ENCODE measurements at places on chromosomes 6 and 20.

DNA sequence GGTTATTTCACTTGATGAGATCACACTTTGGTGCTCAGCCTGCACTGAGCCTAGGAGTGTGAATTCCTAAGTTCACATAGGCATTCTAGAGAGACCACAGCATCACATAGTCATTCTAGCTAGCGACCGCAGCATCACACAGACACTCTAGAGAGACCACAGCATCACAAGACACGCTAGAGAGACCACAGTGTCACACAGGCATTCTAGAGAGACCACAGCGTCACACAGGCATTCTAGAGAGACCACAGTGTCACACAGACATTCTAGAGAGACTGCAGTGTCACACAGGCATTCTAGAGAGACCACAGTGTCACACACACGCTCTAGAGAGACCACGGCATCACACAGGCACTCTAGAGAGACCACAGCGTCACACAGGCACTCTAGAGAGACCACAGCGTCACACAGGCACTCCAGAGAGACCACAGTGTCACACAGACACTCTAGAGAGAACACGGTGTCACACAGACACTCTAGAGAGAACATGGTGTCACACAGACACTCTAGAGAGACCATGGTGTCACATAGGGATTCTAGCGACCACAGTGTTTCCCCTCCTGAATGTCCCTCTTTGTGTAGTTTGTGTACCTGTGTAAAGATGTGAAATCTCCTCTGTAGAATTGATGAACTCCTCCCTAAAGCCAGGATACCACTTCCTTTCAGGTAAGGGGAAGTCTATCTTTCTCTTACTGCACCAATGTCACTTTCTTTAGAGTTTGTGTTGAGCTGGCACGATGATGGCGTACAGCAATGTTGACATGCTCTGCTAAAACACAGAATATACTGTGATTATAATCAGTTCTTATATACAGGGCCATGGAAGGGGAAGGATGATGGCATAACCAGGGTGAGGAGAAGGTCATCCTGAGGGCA lies 169.4 kb downstream of the ZDHHC14 start:
- no peaks in the 10 kb centered on the region for H3K36me3 ChIP-seq
- H3K4me1 ChIP-seq, result no peaks in the 10 kb centered on the region
- no peak overlapping the region for H3K27ac ChIP-seq
- peak; percentile 38 for DNase-seq
- no peak overlapping the region for H3K4me3 ChIP-seq

GRCh38 chr6:140572129-140572528 lies 1197.7 kb upstream of the CITED2 start:
- no peak overlapping the region for H3K4me3 ChIP-seq
- no peaks in the 10 kb centered on the region for H3K27me3 ChIP-seq
- no peak for DNase-seq
- H3K27ac ChIP-seq, result peak overlapping the region; percentile 68
- H3K36me3 ChIP-seq, result no peaks in the 10 kb centered on the region

DNA sequence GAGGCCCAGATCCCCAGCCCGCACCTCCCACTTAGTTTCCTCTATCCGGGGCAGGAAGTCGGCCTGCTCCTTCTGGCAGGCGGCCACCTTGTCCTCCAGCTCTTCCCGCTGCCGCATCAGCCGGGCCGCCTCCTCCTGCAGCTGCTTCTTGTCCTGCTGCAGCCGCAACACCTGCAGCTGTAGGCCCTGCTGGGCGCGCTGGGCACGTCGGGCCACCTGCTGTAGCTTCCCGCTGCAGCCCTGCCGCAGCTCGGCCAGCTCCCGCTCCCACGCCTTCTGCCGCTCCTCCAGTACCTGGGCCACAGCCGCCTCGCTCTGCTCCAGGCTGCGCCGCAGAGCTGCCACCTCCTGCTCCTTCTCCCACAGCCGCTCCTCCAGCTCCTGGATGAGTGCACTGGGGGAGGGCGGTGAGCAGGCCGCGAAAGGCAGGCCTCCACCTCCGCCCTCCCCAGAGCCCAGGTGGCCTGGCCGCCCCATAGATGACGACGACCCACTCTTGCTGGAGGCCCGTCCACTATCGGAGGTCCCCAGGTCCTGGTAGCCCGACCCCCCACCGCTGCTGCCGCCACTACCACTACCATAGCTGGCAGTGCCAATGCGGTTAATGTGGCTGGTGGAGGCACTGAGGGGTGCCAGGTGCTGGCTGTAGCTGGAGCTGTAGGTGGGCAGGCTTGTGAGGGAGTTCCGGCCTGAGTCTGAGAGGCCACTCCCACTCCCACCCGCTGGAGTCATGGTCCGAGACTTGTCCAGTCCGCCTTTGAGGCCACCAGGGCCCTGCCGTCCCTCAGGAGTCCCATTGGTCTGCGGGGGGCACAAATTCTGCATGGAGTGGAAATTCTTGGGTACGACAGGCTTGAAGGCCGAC lies 6.0 kb upstream of the FASTKD5 start:
- no peak overlapping the region for H3K4me3 ChIP-seq
- no peaks in the 10 kb centered on the region for H3K36me3 ChIP-seq
- H3K27me3 ChIP-seq, result no peaks in the 10 kb centered on the region
- H3K27ac ChIP-seq, result no peak overlapping the region
- no peak for DNase-seq

- H3K36me3 ChIP-seq, result peaks cover 10% of the 10 kb centered on the region
- DNase-seq, result no peak
- H3K27me3 ChIP-seq, result no peaks in the 10 kb centered on the region
- no peak overlapping the region for H3K4me3 ChIP-seq
- no peak overlapping the region for H3K27ac ChIP-seq
- H3K4me1 ChIP-seq, result peaks cover 7% of the 10 kb centered on the region
These were observed 5.3 kb downstream of the OARD1 start for GRCh38 chr6:41066867-41067304.

DNA sequence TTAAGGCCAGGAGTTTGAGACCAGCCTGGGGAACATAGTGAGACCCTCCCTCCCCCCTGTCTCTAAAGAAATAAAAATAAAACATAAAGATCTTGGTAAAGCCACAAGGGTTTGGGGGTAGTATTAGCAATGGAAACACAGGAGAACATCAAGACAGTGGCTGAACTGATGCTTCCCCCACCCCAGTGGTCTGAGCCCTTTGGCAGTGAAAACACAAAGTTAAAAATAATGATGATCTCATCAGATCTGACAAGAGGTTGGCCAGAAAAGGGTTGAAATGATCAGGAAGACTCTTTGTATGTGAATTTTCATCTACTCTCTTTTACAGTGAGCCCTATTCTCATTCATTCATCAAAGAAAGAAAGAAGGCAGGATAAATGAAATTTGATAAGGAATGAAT lies 93.7 kb downstream of the KCNB1 start:
- H3K27ac ChIP-seq, result no peak overlapping the region
- H3K27me3 ChIP-seq, result no peaks in the 10 kb centered on the region
- H3K36me3 ChIP-seq, result no peaks in the 10 kb centered on the region
- H3K4me3 ChIP-seq, result no peak overlapping the region

DNA sequence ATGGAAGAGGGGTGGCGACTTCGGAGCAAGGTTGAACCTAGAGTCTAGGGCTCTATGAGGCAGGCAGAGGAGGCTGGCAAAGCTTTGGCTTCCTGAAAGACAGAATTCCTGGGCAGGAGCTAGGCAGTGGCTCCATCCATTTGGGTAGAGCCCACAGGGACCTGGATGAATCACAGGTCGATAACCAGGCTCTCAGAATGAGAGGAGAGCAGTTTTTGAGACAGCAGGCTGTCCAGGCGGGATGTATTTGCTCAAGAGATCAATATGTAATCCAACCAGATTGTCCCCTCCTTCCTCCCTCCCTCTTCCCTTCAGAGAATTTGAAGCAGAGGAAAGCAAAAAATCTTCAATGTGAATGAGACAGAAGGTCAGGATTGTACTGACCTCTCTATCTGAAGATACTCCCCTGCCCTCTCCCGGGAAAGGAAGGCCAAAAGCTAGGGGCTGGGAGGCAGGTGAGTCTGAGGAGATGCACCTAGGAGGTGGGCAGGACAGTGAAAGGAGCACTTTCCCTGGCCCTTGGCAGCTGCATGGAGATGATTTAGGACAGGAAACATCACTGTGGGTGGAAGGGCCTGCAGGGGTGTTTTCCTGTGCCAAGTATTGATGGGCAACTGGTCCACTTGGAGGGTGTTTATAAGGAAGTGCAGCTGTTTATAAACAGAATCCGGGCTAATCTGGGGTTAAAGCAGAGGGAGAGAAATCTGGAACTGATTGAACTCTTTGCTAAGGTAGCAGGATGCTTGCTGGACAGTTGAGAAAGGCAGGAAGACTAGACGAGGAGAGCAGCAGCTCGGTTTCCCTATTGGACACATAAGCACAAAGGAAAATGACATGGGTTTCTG lies 212.4 kb upstream of the LRFN2 start:
- no peaks in the 10 kb centered on the region for H3K4me1 ChIP-seq
- no peak overlapping the region for H3K4me3 ChIP-seq
- no peak for DNase-seq
- H3K27ac ChIP-seq, result no peak overlapping the region
- no peaks in the 10 kb centered on the region for H3K36me3 ChIP-seq
- no peaks in the 10 kb centered on the region for H3K27me3 ChIP-seq

- peaks cover 17% of the 10 kb centered on the region for H3K36me3 ChIP-seq
- DNase-seq, result no peak
- peaks cover 13% of the 10 kb centered on the region for H3K4me1 ChIP-seq
These were observed 19.9 kb downstream of the PEDS1 start for GRCh38 chr20:50133474-50134217.

DNA sequence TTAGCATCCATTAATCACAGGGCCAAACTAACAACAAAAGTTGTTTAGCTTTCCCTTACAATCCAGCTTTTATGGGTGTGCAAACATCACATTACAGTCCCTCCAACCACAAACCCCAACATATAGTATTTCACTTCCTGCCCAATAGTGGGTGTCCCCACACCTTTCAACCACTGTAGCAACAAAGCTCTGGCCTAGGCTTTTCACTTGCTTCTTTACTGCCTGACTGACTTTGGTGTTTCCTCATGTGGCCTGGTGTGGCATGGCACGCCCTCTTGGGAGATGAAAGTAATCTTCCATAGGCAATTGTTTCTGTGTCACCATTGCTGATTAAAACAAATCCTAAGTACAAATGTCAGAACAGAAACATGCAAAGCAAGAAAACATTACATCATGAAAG lies 46.3 kb downstream of the MCM8 start:
- no peaks in the 10 kb centered on the region for H3K4me1 ChIP-seq
- no peak overlapping the region for H3K27ac ChIP-seq
- no peaks in the 10 kb centered on the region for H3K27me3 ChIP-seq
- H3K36me3 ChIP-seq, result peaks cover 10% of the 10 kb centered on the region
- DNase-seq, result no peak
- no peak overlapping the region for H3K4me3 ChIP-seq

GRCh38 chr6:35178932-35179832 lies 34.6 kb upstream of the SCUBE3 start:
- H3K4me3 ChIP-seq, result no peak overlapping the region
- peaks cover 46% of the 10 kb centered on the region for H3K4me1 ChIP-seq
- no peaks in the 10 kb centered on the region for H3K27me3 ChIP-seq
- H3K27ac ChIP-seq, result peak overlapping the region; percentile 91
- no peaks in the 10 kb centered on the region for H3K36me3 ChIP-seq

- H3K27ac ChIP-seq, result peak overlapping the region; percentile 90
- H3K4me3 ChIP-seq, result peak overlapping the region; percentile 44
- no peaks in the 10 kb centered on the region for H3K27me3 ChIP-seq
- DNase-seq, result no peak
- peaks cover 45% of the 10 kb centered on the region for H3K4me1 ChIP-seq
These were observed 847 bp upstream of the CD93 start for GRCh38 chr20:23086931-23087411.

DNA sequence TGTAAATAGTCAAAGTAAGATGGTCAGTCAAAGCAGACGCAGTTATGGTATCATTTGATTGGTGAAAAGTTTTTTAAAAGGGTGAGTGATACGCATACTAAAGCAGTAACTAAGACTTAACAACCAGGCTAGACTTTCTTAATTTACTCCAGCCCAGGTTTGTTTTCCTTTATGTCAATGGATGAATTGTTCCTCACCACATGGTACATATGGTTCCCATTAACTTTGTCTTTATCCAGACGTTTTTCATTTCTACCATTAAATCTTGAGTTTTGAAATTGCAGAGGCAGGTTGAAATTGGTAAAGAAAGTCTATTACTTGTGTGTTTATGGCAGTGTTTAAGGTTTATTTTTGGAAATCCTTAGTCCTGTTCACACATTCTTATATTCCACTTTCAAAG lies 98.5 kb upstream of the SCGN start:
- no peak overlapping the region for H3K27ac ChIP-seq
- peaks cover 3% of the 10 kb centered on the region for H3K36me3 ChIP-seq

DNA sequence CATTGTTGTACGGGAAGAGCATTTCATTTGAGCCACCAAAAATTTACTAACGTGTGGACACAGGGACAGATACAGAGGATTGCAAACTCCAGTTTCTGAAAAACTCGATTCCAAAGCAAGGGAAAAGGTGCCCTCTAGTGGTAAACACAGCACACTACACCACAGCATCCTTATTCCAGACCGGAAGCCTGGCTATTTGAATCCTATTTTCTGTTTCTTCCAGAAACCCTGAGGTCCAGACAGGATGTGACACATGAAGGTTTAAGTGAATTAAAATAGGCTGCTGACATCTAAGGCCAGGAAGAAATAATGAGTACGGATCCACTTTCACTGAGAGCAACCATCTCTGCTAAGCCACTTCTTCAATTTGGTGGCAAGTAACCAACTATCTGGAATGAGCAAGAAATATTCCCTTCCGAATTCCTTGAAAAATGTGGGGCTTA lies 31.8 kb upstream of the GMPR start:
- H3K27ac ChIP-seq, result peak overlapping the region; percentile 65
- H3K36me3 ChIP-seq, result no peaks in the 10 kb centered on the region
- H3K27me3 ChIP-seq, result no peaks in the 10 kb centered on the region
- H3K4me3 ChIP-seq, result no peak overlapping the region
